ENCODE measurements at places on chromosomes 4 and X. TPM values are rescaled to one million over a fixed set of nuclear protein-coding genes. Genes with fewer than 3 reads are reported as not detected.

Gene SMAD1
- total RNA-seq = 28.6 TPM

GRCh38 chrX:20455001-20455400 lies 188.3 kb upstream of the RPS6KA3 start:
- no peak for DNase-seq

Gene F8A3
- 5.2 TPM for total RNA-seq

- DNase-seq = no peak
These were observed 90.8 kb downstream of the ZNF330 start for GRCh38 chr4:141311246-141312204.

DNA sequence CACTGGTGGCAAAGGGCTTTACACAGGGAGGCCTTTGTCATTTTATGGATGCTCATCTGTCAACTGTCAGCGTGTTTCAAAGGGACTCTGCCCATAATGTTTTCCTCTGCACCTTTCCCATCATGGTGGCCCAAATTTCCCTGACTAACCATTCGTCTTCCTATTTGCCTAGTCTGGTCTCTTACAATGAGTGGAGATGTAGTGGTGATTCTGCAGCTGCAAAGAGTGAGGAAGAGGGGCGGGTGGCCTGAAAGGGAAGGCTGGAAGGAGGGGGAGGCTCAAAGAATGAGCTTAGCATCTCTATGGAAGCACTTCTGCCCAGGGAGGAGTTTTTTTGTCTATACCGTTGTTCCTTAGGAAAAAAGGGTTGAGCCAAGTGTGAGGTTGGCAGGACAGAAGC lies 447.5 kb downstream of the NKX6-1 start:
- DNase-seq = no peak

- DNase-seq = no peak
These were observed 1.4 kb upstream of the RHOH start for GRCh38 chr4:40195182-40196177.

GRCh38 chrX:118468122-118468521 lies 27.5 kb upstream of the DOCK11 start:
- DNase-seq = no peak

Gene CPE
- total RNA-seq = 65.2 TPM

DNA sequence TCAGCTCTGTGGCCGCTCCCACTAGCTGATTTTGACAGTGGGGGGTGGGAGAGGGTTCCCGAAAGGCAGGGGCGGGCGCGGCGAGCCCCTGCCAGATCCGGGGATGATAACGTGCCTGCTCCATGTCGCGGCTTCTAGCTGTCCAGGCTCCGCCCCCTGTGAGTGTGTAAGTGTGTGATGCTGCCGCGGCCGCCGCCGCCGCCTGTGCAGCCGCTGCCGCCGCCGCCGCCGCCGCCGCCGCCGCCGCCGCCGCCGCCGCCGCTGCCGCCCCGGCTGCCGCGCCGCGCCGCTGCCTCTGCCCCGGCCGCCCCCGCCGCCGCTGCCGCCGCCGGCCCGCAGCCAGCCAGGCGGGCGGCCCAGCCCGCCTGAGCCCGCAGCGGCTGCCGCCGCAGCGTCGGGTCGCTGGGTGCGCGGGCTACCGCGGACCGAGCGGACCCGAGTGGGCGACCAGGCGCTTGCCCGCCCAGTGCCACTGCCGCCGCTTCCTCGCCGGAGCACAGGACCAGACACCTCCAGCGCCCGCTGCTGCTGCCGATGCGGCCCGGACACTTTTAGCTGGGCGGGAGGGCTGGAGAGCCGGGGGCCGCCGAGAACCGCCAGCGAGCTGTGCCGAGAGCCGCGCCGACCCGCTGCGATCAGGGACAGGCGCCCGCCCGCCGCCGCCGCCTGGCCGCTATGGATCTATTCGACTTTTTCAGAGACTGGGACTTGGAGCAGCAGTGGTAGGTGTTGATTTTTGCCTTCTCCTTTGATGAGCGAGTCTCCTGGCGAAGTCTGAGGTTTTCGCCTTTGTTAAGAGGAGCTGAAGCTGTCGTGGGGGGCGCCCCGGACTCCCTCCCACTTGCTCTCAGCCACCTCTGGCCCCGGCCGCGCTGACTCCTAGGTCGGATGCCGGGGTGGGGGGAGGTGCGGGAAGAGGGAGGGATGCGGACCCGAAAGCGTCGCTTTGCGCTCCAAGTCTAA lies at the start of gene AFF2:
TSS of gene AFF2 (plus strand) at position 195 of the 963 bp plus-strand sequence. CDS start at position 676, 481 bp downstream.
- DNase-seq = peak; percentile 45

DNA sequence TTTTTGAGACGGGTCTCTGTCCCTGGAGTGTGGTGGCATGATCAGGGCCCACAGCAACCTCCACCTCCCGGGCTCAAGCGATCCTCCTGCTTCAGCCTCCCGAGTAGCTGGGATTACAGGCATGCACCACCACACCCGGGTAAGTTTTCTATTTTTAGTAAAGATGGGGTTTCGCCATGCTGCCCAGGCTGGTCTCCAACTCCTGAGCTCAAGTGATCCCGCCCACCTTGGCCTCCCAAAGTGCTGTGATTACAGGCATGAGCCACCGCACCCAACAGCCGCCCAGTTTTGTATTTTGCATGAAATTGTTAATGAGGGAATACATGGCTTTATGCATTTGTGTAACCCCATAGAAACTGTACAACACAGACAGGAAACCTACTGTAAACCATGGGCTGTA lies 2.8 kb upstream of the ARHGAP4 start:
- DNase-seq = no peak

DNA sequence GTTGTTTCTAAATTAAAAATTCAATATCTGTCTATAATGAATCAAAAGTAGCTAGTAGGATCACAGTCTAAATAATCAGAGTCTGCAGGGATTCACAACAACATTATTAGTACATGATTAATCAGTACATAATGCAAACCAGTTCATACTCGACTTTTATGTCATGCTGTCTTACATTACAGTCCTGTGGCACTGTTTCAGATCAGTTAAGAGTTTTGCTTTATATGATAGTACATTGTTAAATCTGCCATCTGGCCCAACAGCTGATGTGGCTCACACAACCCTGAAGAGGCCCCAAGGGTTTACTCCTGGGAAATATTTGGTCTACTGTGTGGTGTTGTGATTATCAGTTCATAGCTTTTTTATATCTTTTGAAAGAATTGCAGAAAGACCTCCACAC lies 247.1 kb upstream of the ETNPPL start:
- no peak for DNase-seq

GRCh38 chr4:2793586-2794485 lies 951 bp downstream of the SH3BP2 start:
- DNase-seq = no peak

DNA sequence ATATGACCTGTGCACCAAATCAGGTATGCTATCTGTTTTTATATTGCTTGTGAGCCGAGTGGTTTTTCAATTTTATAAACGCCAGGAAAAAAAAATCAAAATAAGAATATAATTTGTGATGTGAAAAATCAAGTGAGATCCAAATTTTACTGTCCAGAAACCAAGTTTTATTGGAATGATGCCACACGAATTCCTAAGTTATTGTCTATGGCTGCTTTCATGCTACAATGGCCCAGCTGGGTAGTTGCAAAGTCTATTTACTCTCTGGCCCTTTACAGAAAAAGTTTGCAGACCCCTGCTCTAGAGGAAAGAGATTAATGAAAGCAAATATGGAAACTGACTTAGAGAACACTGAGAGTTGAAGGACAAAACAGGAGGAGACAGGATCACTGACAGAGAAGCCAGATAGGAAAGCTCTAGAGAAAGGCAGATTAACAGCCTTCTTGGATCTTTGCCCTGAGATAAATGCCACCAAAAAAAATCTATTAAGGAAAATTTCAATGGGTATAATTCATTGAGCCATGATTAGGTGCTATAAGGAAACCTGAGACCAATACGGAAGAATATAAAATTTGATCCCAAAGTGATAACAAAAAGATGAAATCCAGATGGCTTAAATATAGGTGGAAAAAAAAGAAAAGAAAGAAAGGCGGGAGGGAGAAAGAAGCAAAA lies 29.8 kb downstream of the PRSS12 start:
- DNase-seq = no peak

GRCh38 chr4:37073226-37073840 lies 171.2 kb upstream of the NWD2 start:
- DNase-seq = no peak

Gene SPANXA2
- not detected for total RNA-seq

- DNase-seq = no peak
These were observed 81.5 kb downstream of the SORCS2 start for GRCh38 chr4:7273738-7274297.

DNA sequence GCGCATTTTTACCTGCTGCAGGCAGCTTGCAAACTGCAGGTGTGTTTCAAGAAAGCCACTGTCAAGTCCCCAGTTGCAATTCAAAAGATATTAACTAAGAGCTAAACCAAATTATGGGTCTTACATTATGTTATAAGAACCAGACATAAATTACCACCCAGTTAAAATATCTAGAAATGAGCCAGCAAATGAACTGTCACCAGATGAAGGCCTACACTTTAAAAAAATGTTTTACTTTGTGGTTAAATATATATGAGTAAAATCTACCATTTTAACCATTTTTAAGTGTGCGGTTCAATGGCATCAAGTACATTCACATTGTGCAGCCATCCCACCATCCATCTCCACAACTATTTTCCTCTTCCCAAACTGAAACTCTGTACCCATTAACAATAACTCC lies 32.0 kb upstream of the TMEM131L start:
- no peak for DNase-seq

Gene MGAT4D
- total RNA-seq = not detected

Gene FGF5
- total RNA-seq = not detected

GRCh38 chrX:42269186-42269585 lies 345.8 kb upstream of the CASK start:
- no peak for DNase-seq

DNA sequence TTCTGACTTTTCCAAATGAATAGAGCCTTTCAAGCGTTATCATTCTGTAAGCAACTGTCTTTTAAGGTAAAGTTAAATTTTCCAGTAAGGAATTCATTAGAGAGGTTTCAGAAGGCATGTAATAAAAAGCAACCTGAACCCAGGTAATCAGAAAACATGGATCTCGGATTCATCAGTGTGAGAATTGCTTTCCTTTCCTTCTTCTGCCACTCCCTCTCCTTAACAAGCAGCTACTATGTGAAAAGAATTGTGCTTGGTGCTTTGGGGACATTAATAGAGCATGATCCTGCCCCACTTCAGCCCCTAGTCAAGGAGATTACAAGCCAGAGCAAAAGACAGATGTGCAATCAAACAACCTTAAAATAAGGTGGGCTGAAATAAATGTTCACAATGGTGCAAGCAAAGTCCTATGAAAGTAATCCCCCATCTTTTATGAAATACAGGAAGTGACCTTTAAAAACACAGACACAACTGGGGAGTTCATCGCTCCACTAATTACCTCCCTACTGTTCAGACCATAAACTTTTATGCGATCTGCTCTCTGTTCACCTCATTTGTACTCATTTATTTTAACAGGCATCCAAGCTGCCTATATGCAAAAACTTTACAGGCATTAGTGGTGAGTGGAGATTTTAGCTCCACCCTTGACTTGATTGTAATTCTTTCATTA lies 122.9 kb upstream of the RASGEF1B start:
- DNase-seq = no peak

Gene P2RY8
- total RNA-seq = not detected

Gene RASGEF1B
- total RNA-seq = 1.9 TPM

Gene FRMPD4
- 0.07 TPM for total RNA-seq

DNA sequence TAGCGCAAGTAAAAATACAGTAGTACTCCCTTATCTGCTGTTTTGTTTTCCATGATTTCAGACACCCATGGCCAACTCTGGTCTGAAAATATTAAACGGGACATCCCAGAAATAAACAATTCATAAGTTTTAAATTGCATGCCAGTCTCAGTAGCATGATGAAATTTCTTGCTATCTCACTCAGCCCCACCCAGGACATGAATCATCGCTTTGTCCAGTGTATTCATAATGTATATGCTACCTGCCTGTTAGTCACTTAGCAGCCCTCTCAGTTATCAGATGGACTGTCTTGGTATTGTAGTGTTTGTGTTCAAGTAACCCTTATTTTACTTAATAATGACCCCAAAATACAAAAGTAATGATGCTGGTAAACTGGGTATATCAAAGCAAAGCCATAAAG lies 158.2 kb upstream of the DDIT4L start:
- no peak for DNase-seq

GRCh38 chrX:55210931-55211677 lies 9.0 kb upstream of the PAGE5 start:
- no peak for DNase-seq

DNA sequence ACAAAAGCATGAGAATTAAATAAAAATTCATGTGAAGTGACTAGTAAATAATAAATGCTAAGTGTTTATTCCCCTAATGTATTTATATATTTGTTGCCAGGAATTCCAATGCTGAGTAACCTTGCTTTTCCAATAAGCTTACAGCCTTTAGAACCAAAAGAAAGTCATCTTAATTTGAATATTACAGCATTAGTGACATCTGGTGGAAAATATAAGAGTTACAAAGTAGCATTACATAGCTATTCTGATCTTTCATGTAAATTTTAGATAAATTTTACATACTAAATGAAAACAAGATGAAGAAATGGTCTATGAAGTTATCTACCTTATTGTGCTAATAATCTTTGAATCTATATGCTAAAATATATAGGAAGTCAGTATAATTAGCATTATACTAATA lies 10.4 kb downstream of the MAD2L1 start:
- no peak for DNase-seq

Gene GABRE
- total RNA-seq = 0.44 TPM

Gene CHRNA9
- not detected for total RNA-seq

DNA sequence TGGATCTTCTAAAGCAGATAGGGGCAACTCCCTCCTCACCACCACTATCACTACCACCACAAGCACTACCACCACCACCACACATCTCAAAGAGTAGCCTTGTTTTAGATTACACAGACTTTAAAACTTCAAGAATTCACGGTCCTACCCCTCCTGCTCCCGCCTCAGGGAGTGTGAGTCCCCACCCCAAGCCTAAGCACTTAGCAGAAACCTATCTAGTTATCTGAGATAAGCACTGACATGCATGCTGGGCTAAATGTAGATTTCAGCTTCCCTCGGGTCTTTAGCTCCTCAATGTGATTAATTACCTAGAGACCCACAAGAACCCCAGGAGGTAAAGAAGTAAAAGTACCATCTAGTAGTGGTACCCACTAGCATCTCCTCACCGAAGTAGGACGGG lies 775 bp downstream of the AMOT start:
- DNase-seq = no peak

Gene ATP1B4
- not detected for total RNA-seq

- no peak for DNase-seq
These were observed 190.9 kb downstream of the NDST4 start for GRCh38 chr4:114922592-114922933.

- DNase-seq = no peak
These were observed 36.1 kb upstream of the CLDN24 start for GRCh38 chr4:183358215-183358755.

GRCh38 chr4:67886281-67886680 lies 2.5 kb upstream of the TMPRSS11D start:
- no peak for DNase-seq

Gene CACNA1F
- total RNA-seq = 0.05 TPM

Gene PABPC1L2B
- not detected for total RNA-seq

DNA sequence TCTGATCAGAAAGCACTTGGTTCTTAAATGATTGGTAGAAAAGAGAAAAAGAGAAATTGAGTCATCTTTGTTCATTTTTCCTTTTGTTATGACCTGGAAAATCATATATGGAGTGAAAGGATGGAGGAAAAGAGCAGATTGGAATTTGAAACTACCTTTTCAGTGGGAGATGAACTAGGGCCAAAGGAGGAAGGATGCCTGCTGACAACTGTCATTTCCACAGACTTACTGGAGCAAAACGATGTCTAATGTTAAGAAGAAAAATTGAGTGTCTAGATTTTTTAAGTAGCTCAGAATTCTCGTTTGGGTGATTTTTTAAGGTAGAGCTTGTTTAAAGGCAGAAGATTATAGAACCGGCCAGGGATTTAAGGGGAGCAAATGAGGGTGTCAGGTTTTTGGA lies 144.6 kb upstream of the KCNIP4 start:
- DNase-seq = no peak
